ENCODE measurements at places on chromosomes 12 and 14.

DNA sequence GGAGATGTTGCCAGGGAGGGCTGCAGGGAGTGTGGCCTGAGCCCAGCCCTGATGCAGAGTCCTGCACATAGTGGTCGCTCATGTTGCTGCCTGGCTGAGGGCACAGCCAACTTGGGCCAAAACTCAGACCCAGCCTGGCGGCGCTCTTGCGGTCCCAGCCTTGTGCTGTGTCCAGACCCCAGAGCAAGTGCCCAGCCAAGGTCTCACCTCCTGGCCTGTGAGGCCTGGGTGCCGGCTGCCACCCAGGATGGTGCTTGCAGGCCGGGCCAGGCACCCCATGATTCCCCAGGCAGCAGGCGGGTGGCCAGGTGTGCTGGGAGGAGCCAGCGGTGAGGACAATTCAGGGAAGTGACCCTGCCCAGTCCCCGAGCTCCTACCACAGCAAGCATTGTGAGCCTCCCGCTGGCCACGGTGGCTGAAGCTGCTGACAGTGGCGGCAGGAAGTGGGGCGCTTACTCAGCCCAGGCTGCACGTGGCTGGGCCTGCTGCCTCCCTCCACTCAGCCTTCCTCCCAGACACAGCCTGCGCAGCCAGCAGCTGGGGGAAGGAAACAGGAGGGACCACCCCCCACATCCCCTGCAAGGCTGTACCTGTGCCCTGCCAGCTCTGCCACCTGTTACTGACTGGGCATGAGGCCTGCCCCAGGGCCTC is 17.7 kb upstream of the PGF start:
- no peak for DNase-seq

- DNase-seq: no peak
Observed at GRCh38 chr14:38128640-38129039, 79.1 kb upstream of the SSTR1 start.

GRCh38 chr14:95255013-95255412 is 64.7 kb downstream of the CLMN start:
- DNase-seq: peak; percentile 45

DNA sequence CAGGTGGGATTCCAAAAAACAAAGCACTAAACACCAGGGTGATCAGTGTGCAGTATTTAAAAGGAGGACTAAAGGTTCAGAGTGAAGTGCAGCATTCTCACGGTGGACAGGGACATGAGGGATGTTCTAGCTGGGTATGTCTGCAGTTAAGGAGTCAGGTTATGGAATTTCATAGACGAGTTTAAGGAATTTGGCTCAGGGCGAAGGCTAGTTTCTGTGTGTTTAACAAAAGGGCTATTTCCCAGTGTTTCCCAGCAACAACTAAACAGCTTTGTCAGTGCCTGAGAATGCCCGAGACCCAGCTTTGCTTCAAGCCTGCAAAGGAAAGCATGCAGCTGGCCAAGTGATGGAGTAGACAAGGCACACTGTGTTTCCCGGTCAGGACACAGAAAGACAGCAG is 7.0 kb downstream of the KRT1 start:
- no peak for DNase-seq

- DNase-seq: no peak
Observed at GRCh38 chr14:45246691-45247090, 6.3 kb downstream of the MIS18BP1 start.

GRCh38 chr12:11731042-11731357 is 81.5 kb downstream of the ETV6 start:
- no peak for DNase-seq

DNA sequence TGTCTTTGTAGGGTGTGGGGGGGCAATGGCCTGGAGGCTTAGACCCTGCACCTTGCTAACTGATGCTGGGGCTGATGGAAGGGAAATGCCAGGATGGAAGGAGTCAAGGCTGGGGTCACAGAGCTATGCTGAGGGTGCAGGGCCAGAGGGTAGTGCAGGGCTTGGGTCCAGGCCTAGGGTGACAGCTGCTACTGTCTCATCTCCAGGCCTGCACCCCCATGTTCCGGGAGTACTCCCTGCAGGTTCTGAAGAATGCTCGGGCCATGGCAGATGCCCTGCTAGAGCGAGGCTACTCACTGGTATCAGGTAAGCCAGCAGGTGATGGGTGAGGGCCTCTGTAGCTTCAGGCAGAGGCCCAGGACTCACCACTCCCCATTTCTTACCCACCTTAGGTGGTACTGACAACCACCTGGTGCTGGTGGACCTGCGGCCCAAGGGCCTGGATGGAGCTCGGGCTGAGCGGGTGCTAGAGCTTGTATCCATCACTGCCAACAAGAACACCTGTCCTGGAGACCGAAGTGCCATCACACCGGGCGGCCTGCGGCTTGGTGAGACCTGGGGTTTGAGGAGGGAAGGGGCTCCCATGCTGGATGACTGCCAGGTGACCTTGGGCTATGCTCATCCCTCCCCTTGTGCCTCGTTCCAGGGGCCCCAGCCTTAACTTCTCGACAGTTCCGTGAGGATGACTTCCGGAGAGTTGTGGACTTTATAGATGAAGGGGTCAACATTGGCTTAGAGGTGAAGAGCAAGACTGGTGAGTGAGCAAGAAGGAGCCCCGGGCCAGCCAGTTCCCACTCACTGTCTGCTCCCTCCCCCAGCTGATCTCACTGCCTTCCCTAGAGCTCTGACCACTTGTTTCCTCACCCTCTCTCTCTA is 4.1 kb downstream of the SHMT2 start:
- no peak for DNase-seq

- DNase-seq: no peak
Observed at GRCh38 chr14:92553438-92553837, 39.9 kb downstream of the RIN3 start.

DNA sequence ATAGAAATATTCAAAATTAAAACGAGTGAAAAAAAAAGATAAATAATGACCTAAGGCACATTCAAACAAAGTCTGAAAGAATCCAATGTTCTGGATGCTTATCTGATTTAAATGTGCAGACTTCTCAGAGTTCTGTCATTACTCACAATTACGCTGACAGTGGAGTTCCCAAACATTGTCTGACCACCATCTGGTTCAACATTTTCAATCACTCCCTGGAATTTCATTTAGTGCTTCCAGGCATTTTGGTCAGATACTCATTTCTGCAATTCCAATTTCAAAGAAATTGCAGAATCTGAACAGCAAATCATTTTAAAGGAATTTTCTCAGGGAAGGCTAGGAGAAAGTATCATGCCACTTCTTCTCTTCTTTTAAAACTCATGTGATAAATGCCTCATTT is 398.2 kb upstream of the PDE3A start:
- no peak for DNase-seq

GRCh38 chr14:52961060-52961639 is 10.3 kb upstream of the FERMT2 start:
- DNase-seq: peak; percentile 95

DNA sequence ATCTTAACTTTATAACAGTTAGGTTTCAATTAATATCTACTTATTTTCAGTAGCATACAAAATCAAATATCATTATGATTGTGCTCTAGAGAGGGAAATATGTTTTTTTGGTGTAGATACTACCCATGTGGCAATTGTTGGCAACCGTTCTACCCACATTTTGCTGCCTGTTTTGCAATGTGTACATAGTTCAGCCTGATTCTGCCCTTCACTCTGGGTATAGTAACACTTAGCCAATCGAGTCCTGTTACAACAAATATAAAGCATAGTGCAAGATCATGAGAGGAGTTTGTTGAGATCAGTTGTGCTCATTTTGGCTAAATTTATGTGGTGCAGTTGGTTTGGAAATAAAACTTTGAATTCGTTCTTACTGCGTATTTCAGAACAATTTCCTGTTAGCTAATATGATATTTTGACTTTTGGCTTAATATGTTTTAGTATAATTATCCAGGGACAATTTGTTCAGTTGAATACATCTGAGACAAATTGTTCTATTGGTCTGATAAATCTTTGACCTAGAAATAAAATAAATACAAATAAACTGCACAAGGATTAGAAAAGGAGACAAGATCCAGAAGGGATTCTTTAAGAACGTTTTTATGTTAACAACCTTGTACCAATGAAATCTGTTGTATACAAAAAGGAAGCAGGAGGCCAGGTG is 76.9 kb downstream of the ATF7IP start:
- no peak for DNase-seq
